ENCODE measurements at places on chromosomes 3 and 15.

DNA sequence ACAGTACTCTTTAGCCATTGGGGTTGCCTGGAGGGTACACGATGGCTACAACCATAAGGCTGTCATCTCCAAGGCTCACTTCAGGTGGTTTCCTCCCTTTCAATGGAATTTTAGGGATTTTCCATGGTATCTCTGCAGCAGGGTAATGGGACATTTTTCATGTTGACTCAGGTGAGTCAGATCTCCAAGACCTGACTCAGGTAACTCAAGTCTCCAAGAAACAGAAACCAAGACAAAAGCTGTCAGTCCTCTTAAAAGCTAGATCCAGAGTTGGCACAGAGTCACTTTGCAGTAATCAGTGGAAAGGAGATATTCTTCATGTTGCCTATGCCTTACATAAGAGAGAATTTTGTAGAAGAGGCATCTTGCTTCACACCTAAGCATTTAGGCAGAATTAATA, 375.8 kb upstream of the ARPP21 start:
- no peak for DNase-seq

- DNase-seq, result no peak
Measured at GRCh38 chr15:42368096-42368495, 8.8 kb downstream of the CAPN3 start.

GRCh38 chr3:5210926-5211325, 23.4 kb downstream of the EDEM1 start:
- no peak for DNase-seq

DNA sequence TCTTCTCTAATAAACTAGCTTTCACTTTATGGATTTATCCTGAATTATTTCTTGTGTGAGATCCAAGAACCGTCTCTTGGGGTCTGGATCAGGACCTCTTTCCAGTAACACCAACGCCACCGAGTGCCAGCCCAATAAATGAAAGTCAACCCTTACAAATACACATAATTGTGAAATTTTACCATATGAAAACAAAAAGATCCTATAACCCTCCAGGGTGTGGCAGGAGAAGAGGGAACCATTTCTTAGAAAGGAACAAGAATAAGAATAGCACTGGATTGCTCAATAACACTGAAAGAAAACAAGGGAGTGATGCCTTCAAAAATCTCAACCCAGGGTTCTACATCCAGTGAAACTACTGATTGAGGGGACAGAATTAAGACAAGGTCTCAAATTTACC, 51.6 kb upstream of the ACKR4 start:
- no peak for DNase-seq

- no peak for DNase-seq
Measured at GRCh38 chr3:141218162-141218835, 13.3 kb upstream of the PXYLP1 start.

DNA sequence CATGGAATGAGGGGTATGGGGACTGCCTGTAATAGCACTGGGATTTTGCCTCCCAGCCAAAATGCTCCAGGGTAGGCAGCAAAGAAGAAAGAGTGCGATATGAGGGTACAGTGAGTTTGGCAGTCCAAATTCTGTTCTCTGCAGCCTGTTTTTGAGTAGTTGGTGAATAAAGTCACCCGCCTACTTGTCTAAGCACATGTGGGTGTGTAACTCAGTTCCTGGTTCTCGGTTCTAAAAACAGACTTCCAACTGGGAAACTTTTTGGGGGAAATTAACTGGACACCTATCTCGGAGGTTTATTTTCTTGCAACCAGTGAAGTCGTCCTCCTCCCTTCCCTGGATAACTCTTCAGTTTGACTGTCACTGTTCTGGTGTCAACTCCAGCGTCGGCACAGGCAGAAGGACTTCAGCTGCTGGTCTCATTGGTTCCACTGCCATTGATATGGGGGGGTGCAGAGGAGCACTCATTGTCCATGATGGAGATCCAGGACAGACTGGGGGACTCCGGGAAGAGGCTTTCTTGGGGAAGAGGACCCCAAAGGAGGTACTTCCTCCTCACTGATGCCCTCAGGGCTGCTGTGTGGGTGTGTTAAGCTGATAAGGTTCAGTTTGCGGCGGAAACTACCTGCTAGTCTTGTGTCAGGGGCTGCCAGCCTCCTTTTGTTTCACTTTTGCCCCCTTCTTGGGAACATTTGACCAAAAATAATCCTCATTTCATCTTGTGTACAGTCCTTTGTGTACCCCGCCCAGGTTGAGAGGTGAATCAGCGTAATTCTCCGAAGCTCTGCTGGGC, 13.2 kb downstream of the GHRL start:
- DNase-seq, result peak; percentile 71

DNA sequence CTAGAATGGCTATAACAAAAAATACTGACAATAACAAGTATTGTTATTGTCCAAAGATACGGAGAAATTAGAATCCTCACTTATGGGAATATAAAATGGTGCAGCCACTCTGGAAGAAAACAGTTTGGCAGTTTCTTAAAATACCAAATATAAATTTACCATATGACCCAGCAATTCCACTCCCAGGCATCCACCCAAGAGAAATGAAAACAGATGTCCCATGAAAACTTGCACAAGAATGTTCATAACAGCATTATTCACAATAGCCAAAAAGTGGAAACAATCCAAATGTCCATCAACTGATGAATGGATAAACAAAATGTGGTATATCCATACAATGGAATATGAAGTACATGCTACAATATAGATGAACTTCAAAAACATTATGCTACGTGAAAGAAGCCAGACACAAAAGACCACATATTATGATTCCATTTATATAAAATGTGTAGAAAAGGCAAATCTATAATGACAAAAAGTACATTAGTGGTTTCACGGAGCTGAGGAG, 9.4 kb downstream of the AAGAB start:
- no peak for DNase-seq

DNA sequence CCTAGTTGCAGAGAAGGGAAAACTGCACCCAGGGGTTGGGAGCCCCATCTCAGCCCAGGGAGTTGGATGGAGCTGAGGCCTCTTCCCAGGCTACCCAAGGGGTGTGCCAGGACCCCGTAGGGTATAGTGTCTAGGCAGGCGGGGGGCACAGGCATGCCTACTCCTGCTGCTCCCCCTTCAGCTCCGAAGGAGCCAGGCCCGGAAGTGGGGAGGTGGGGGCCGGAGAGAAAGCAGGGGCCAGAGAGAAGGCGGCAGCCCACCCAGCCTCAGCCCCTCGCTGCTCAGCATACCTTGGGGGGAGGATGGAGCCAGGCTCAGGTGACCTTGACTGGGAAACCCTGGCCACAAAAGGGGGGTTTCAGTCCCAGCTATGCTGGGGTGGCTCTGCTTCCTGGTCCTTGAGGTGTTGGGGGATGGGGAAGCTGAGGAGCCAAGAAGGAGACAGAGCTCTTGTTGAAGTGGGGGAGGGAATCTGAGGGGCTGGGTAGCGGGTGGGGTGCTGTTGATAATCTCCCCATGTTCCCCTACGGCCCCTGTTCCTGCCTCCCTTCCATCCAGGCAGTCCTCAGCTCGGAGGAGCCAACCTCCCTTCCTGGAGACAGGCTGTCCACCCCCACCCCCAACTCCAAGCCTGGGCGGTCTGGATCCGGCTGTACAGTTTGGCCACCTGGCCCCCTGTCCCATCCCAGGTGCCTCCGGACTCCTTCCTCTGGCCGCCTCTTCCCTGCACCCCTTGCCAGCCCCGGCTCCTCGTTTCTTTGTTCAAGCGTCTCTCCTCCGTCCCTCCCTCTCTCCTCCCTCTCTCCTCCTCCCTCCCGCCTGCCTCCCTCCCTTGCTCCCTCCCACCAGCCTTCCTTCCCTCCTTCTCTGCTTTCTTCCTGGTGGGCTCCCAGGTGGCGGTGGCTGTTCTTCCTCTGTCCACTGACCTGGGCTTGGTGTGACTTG, 1.7 kb downstream of the SEMA3F start:
- DNase-seq, result no peak

DNA sequence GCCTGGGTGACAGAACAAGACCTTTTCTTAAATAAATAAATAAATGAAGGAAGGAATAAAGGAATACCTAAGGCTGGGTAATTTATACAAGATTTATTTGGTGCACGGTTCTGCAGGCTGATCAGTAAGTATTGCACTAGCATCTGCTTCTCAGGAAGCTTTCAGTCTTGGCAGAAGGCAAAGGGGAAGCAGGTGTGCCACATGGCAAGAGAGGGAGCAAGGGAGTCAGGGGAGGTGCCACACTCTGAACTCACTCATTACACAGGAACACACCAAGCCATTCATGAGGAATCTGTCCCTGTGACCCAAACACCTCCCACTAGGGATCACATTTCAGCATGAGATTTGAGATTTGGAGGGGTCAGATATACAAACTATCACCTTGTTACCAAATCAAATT, 56.4 kb downstream of the PRKCI start:
- no peak for DNase-seq

- DNase-seq, result no peak
Measured at GRCh38 chr3:101182734-101183133, 137.6 kb downstream of the IMPG2 start.

DNA sequence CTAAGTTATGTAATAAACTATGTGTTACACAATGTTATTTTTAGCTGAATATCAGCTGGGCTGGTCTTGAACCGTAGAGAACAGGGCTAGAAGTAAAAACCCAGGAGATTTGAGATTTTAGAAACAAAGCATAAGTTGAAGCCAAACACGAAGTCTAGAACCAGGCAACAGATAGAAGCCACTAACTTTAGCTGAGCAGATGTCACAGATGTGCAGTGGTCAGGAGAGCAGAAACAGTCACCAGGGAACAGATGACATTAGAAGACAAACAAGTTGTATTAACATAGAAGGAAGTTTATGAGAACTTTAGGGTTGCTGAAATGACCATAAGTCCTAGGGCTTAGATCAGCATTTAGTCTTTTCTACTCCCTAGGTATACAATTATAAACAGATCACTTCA, 731.0 kb downstream of the ZNF385D start:
- DNase-seq, result no peak

GRCh38 chr15:76035593-76035992, 23.4 kb upstream of the NRG4 start:
- no peak for DNase-seq

GRCh38 chr3:101102678-101103296, 109.6 kb upstream of the ABI3BP start:
- no peak for DNase-seq

GRCh38 chr15:33099739-33100138, 94.8 kb downstream of the FMN1 start:
- DNase-seq, result no peak

DNA sequence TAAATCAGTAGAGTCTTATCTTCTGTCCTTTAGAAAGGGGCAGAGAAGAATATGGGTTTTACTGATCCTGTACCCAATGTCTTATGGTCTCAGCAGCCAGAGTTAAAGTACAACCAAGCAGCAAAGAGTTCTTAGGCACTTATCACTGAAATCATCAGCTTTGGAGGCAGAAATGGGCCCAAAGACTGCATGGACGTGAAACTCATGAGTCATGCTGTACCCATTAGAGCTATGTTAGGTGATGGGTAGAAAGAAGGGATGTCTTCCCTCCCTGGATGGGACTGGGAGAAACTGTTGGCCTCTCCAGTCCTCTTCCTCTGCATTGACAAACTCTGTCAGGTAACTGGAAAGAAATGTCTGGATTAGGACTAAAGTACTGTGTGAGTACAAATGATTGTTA, 63.4 kb downstream of the EOMES start:
- DNase-seq, result no peak
